T-helper 17 cell (primary cell): ENCODE measurements at places on chromosomes 16 and 17.
A peak's percentile ranks its signal among the peaks of the same experiment; 100 is the strongest.

- peaks cover 11% of the 10 kb centered on the region for H3K4me1 ChIP-seq
- H3K36me3 ChIP-seq: peaks cover 5% of the 10 kb centered on the region
- no peak for DNase-seq
- no peak overlapping the region for H3K27ac ChIP-seq
- no peak overlapping the region for H3K4me3 ChIP-seq
Measured at GRCh38 chr17:28760601-28761562, 17.1 kb downstream of the TRAF4 start.

DNA sequence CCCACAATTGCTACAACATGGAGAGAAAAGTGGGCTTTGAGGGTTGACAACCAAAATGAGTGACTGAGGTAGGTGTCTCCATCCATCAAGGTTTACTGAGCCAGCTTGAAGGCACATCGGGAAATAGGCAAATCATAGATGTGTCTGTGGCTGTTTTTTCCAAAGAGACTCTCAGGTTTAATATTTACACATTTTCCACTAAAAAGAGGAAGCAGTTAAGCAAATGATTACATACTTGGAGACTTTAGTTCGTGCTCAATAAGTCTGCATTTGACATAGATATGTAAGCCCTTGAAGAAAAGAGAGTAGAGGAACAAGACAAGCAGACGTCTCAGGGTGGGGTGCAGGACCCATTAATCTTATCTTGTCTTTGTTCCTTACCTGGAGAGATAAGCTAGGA, 148.9 kb upstream of the COX10 start:
- no peak overlapping the region for H3K4me3 ChIP-seq
- no peak overlapping the region for H3K27ac ChIP-seq
- H3K27me3 ChIP-seq: no peaks in the 10 kb centered on the region
- peaks cover 4% of the 10 kb centered on the region for H3K36me3 ChIP-seq
- DNase-seq: no peak

GRCh38 chr16:28204204-28204603, 7.6 kb downstream of the XPO6 start:
- no peak for DNase-seq
- no peaks in the 10 kb centered on the region for H3K27me3 ChIP-seq
- peaks cover 28% of the 10 kb centered on the region for H3K4me1 ChIP-seq
- peaks cover 12% of the 10 kb centered on the region for H3K36me3 ChIP-seq
- H3K27ac ChIP-seq: no peak overlapping the region

DNA sequence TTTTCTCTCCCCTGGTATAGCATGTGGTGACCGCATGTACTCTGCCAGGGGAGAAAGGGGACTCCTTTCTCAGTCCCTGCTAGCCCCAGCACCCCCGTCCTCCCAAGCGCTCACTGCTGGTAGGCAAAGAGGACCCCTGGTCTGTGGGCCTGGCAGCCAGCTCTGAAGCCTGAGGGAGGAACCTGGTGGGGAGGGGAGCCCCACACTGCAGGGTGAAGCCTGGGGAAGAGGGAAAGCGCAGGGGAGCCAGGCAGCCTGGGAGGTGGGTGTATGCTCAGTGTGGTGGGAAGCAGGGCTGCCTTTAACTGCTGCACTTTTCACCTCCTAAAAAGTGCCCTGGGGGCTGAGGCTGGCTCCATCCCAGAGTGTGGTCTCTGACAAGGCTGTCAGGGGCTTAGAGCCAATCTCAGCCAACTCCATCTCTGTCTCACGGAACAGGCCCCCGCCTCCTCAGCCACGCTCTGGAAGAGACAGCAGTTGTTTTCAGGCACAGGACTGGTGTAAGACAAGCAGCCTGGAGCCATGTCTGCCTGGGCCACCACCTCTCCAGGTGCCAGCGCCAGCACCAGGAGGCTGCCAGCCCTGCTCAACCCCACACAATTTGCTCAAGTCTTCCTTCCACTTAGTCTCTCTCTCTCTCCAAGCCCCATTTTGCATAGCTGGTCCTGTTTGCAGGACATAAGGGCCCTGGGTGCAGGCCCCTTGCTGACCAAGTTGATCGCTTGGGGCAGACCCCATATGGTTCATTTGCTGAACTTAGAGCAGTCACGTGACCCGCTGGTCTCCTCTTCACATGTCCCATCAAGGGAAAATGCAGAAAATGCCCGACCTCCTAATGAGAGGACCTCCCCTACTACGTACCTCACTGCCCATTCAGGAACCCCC, 14.7 kb upstream of the TBX2 start:
- peaks cover 2% of the 10 kb centered on the region for H3K36me3 ChIP-seq
- H3K27me3 ChIP-seq: no peaks in the 10 kb centered on the region
- H3K4me3 ChIP-seq: no peak overlapping the region
- no peak for DNase-seq
- peaks cover 4% of the 10 kb centered on the region for H3K4me1 ChIP-seq

DNA sequence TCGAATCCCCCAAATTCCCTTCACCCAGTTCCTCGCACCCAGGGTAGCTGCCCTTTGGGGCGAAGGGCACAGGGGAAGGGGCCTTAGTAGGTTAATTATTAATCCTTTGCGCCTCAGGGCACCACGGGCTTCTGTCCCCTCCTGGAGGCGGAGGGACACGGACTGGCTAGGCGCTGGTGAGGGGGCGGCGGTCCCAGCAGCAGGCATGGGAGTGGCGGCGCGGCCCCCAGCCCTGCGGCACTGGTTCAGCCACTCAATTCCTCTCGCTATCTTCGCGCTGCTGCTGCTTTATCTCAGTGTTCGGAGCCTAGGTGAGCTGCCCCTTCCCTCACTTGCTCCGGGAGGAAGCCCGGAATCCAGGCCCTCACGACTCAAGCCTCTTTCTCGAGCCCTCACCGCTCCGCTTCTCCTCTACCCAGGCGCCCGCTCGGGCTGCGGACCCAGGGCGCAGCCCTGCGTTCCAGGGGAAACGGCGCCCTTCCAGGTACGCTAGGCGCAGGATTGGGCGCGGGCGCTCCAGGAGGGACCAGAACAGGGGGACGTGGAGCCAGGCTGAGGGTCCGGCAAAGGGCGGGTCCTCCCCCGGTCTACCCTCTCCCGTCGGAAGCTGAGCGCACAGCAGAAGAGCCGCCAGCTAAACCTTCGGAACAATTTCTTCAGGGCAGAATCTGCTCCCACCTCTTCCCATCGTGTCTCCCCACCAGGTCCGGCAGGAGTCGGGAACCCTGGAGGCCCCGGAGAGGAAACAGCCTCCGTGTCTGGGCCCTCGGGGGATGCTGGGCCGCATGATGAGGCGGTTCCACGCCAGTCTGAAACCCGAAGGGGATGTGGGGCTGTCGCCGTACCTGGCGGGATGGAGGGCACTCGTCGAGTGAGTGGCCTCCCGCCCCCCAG, at the start of gene GLTPD2:
Gene GLTPD2, plus strand, starts transcription at position 158 of the 894 bp plus-strand sequence. Its CDS starts 48 bp downstream, at position 206.
- peak within 1 kb of the TSS; percentile 24 for H3K27ac ChIP-seq
- H3K4me1 ChIP-seq: peaks cover 27% of the 10 kb centered on the region
- H3K36me3 ChIP-seq: no peaks in the 10 kb centered on the region
- H3K27me3 ChIP-seq: peaks cover 31% of the 10 kb centered on the region
- H3K4me3 ChIP-seq: peak within 1 kb of the TSS; percentile 93
- no peak for DNase-seq
